ENCODE measurements at places on chromosomes 7 and 10. TPM values are rescaled to one million over a fixed set of nuclear protein-coding genes. Genes with fewer than 3 reads are reported as not detected.

ADK gene
- 24.4 TPM for total RNA-seq

IGF2BP3 gene
- total RNA-seq = 96.9 TPM

HMX3 gene
- total RNA-seq = not detected

RBP3 gene
- not detected for total RNA-seq

PRR15 gene
- total RNA-seq = 13.0 TPM

GIMAP5 gene
- total RNA-seq = not detected

MYH16 gene
- not detected for total RNA-seq

FKBP9 gene
- total RNA-seq = 86.4 TPM

CDC14C gene
- total RNA-seq = 0.22 TPM

GRCh38 chr10:103517234-103518085, 24.0 kb downstream of the NEURL1 start:
- DNase-seq = no peak

DNA sequence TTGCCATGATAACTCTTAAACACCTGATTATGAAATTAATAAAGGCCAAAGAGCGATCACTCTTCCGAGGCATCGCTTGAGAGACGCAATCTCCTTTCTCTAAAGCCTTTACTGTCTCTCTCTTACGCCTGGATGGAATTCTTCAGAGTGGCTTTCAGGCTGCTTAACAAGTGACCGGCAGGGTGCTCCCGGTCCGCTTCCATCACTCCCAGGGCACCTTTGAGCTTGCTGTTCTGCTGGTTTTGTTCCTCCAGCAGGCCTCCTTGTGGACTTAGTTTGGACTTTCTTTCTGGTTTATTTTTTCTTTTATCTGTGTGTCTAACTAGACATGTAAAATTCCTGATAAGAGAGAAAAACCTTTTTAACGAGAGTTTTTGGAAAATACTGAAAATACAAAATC, 60.9 kb downstream of the MRPL32 start:
- no peak for DNase-seq

DNA sequence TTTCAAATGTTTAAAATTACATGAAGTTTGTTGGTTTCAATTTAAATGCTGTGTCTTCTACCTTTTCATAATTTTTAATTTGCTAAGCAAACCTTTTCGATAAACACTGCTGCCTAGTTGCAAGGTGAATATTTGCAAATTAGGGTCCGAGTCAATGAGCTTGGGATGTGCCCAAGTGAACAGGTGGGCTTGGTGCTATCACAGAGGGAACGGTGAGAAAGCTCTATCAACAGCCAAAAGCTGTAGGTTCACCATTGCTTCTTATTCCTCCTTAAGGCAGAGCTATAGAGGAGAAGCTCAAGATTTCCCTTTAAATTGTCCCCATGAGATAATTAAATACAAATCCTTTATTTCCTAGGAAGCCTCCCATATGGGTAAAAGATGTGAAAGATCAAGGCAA, 245.3 kb upstream of the CELF2 start:
- no peak for DNase-seq

GRCh38 chr10:31554556-31554955, 235.5 kb downstream of the ZEB1 start:
- no peak for DNase-seq

- no peak for DNase-seq
Observed at GRCh38 chr10:58269782-58270290, 874 bp downstream of the CISD1 start.

GRCh38 chr10:52297747-52298146, 16.3 kb upstream of the DKK1 start:
- no peak for DNase-seq

- DNase-seq = no peak
Observed at GRCh38 chr10:91528080-91528479, 104.8 kb downstream of the PPP1R3C start.

DNA sequence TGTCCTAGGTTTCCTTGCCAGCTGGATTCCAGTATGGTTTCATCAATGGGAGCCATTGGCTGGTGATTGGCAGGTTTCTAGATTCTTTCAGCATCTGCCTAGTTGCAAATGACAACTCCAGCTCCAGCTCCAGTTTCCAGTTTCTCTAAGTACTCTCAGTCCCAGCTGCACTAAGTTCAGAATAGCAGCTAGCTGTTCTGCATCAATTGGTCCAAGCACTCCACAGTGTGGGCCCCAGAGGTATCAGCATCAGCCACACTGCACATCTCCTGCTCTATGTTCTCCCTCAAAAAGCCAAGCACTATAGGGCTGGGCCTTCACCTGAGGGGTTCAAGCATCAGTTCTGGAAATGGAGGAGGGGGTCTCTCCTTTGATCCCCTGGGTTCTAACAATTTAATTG, 143.4 kb downstream of the VPS50 start:
- no peak for DNase-seq

- peak; percentile 35 for DNase-seq
Observed at GRCh38 chr7:95723583-95724180, 48.7 kb upstream of the DYNC1I1 start.

DNA sequence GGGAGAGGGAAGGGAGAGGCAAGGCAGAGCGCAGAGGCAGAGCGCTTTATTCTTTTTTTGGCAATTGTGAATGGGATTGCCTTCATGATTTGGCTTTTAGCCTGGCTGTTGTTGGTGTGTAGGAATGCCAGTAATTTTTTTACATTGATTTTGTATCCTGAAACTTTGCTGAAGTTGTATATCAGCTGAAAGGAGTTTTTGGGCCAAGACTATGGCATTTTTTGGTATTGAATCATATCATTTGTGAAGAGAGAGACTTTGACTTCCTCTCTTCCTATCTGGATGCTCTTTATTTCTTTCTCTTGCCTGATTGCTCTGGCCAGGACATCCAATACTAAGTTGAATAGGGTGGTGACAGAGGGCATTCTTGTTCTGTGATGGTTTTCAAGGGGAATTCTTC, 291.3 kb downstream of the REEP3 start:
- DNase-seq = no peak

- no peak for DNase-seq
Observed at GRCh38 chr7:24319209-24319608, 35.2 kb downstream of the NPY start.

DNA sequence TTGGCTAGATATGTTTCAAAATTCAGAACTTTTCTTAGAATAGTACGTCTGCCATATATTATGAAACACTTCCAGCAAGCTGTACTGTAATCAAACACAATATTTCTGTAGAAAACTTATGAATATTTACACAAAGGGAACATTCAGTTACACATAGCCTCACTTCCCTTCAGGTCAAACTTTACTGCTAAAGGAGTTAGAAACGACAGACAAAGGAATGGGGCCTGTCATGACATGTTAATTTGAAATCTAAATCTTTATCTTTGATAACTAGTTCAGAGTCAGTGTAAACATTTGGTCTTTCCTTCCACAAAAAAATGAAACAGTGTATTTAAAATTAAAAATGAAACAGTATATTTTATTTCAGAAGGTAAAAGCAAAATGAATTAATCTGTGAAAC, 1.0 kb upstream of the CROT start:
- DNase-seq = no peak

DNA sequence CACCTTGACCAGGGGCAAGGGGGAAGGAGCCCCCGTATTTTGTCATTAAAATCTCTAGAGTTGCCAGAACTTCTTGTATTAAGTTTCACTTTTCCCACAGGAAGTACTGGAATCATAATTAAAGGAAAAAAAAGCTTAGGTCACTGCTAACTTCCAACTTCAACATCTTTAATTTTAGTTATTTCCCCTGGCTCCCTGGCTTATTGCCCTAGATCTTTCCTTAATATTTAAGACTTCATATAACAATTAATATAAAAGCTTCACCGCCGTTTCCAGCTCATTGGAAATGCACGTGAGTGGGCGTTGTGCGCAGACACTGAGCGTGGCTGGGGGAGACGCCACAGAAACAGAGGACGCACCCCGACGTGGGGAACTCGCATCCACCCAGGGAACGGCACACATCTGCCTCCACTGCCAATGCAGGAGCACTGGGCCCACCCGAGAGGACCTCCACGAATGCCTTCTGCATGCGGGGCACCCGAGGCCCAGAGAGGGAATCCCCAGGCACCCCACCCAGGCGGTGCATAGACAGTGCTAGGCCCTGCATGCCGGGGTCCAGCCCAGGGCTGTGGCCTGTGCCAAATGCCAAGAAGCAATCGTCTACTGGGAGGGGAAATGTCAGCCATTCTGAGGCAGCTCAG, 72.2 kb downstream of the ADARB2 start:
- no peak for DNase-seq

GRCh38 chr10:113454341-113455061, 98.4 kb upstream of the HABP2 start:
- peak; percentile 31 for DNase-seq

DNA sequence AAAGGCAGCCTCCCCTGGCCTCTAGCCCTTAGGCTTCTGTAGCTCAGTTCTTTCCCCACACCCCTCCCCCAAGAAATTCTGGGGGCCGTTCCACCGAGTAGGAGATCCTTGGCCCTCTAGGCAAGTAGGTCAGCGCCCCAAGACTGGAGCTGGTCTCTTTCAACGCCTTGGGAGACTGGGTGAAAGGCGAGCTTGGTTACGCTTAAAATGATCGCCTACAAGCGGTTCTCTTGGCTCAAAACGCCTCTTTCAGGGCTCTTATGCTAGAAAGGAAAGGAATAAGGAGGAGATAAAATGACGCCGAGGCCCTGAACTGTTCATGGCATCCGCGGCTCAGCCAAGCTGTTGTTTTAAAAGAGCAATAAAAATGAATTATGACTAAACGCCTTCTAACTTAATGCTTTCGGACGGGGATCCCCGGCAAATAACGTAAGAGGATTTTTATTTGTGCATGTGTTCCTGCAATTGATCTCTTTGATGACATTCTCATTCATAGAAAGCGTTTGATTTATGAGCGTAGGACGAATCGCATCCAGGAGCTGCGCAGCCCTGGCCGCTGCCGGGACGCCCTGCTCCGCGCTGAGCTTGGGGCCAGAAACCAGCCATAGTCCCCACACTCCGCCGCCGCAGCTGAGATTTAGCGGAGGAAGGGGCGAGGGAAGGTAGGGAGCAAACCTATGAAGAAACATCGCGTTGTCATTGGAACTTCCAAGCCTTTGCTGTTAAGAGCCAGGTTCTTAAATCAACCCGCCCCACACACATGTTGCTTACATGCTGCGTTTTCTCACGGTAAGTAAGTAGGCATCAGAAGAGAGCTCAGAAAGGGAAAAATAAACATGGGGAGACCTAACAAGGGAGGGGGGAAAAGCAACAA, 3.0 kb upstream of the HOXA1 start:
- DNase-seq = peak; percentile 50

GRCh38 chr10:96585736-96586418, 935 bp downstream of the TM9SF3 start:
- DNase-seq = no peak

- DNase-seq = no peak
Observed at GRCh38 chr10:69897432-69897831, 95.7 kb downstream of the COL13A1 start.

DNA sequence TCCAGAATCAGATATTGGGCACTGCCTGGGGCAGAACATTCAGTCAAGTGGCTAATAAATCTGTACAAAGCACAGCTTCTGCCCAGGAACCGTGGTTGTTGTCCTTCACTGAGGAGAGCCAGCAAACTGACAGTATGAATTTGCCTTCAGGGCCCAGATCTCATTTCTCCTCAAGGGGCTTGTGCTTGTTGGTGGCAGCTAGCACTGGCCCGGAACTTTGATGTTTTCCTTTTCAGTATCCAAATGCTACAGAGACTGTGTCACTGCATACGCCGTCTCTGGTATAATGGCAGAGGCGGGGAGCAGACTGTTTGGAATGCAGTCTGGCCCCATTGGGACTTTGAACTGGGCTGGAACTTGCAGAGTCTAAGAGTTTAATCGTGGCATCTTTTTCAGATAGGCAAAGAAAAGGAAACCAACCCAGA, 30.4 kb upstream of the ADD3 start:
- DNase-seq = no peak

- DNase-seq = no peak
Observed at GRCh38 chr7:116754186-116754585, 82.2 kb downstream of the MET start.

DNA sequence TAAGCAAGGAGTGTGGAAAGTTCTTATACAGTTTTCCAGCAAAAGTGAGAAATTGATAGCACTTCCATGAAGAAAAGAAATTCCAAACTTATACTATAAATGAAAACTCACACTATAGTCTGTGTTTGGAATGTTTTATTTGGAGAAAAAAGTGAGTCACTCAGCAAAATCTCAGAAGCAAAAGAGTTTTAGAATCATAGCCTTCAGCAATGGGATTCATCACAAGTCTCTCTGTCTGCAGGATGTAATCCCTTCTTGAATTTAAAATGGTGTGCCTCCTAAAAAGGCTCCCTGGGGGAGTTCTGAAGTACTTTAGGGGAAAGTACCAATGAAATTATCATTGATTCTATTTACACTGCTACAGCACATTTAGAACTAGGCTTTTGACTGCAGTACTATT, 756.4 kb downstream of the XPNPEP1 start:
- no peak for DNase-seq

Measured in progenitor cell of endocrine pancreas (in vitro differentiated cells).